ENCODE measurements at places on chromosomes 1 and 21.

- no peak for DNase-seq
Observed at GRCh38 chr1:61956016-61956645, 213.9 kb downstream of the PATJ start.

DNA sequence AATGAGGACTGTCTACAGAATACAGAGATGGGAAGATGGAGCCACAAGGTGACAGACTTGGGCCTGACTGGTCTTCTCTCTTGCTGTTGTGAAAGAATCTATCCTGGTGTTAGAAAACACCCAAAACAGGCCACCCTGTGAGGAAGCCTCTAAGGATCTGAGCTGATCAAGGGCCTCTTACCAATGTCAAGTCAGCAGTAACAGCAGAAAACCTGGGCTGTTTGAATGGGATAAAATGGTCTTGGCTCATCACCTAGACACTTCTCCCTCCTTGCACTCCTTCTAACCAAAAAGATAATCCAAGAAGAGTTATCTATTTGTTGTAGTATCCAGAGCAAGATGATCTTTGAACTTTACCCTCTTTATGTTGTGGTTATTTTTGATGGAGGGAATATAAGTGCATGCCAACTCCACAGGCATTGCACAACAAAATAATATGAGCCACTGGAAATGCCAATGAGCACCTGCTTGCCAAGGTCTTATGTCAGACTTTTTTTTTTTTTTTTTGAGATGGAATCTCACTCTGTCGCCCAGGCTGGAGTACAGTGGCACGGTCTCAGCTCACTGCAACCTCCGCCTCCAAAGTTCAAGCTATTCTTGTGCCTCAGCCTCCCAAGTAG is 32.8 kb upstream of the ZNF281 start:
- no peak for DNase-seq

DNA sequence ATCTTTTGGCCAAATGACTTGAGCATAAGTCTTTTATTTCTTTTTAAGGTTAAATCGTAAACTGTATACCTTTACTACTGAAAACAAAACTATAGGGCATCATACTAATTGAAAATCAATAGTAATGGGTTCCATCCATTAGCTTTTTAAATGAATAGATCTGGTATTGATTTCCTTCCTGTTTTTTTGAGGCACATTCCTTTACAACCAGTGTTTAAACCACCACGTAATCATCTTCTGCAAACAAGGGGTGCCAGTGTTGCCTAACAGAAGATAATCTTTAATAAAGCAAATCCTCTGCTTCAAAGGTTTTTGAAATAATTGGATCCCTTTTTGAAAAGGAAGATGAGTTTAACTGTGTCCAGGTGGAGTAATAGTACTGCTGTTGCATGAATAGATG is 48.7 kb upstream of the ANGPTL1 start:
- no peak for DNase-seq

DNA sequence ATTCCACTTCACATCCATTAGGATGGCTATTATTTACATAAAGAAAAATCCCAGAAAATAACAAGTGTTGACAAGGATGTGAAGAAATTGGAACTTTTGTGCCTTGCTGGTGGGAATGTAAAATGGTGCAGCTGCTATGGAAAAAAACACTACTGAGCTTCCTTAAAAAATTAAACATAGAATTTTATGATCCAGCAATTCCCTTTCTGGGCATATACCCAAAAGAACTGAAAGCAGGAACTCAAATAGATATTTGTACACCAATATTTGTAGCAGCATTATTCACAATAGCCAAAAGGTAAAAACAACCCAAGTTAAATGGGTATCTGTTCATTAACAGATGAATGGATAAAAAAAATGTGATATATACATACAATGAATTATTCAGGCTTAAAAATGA is 45.6 kb downstream of the WNT2B start:
- DNase-seq: no peak

DNA sequence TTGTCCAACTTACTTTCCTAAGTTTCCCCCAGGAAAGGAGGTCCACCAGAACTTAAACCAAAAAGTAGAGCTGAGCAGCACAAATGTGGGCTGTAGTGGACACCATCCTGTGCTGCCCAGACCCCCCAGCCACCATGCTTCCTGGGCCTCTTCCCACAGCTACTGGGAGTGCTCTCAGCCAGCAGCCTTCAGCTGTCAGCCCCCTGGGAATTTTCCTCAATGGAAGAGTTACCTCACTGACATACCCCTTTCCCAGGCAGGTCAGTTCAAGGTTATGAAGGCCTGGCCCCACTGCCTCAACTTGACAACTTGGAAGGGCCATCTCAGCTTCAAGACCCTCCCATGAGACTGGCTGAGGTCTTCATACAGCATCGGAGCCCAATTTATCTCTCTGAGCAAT is 47.7 kb downstream of the CDCP2 start:
- DNase-seq: no peak

DNA sequence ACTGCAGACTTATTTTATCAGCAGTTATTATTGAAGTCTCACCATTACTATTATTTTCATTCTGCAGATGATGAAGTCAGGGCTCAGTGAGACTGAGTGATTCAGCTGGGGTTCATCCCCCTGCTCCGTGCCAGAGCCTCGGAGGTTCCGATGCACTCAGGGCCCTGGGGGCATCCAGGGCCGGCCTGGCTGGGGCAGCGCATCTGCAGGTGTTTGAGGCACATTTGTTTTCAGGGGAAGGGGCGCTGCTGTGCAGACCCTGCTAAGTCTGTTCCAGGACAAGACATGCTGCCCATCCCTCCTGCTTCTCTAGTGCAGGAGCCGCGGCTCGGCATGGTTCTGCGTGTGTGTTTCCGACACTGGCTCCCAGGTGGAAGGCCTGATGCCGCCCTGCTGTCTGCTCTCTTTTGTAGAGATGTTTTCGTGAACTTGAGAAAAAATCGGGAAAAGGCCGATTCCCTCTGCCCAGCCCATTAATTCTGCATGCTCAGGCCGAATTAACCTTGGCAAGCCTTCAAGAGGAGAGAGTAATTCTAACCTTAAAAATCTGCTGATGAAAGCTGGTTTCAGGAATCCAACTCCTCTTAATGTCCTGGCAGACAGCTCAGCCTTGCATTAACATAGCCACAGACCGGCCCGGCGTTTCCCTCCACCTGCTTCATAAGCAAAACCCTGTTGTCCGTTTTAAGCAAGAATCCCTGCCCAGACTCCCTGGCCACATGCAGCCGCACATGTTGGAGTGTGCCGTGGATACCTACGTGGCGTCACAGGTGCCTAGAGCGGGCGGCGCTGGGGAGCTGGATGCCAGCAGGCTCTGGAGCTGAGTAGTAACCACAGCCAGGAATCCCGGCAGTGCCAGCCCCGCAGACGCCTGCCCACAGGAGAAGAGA is 316.0 kb upstream of the VAMP3 start:
- DNase-seq: no peak

DNA sequence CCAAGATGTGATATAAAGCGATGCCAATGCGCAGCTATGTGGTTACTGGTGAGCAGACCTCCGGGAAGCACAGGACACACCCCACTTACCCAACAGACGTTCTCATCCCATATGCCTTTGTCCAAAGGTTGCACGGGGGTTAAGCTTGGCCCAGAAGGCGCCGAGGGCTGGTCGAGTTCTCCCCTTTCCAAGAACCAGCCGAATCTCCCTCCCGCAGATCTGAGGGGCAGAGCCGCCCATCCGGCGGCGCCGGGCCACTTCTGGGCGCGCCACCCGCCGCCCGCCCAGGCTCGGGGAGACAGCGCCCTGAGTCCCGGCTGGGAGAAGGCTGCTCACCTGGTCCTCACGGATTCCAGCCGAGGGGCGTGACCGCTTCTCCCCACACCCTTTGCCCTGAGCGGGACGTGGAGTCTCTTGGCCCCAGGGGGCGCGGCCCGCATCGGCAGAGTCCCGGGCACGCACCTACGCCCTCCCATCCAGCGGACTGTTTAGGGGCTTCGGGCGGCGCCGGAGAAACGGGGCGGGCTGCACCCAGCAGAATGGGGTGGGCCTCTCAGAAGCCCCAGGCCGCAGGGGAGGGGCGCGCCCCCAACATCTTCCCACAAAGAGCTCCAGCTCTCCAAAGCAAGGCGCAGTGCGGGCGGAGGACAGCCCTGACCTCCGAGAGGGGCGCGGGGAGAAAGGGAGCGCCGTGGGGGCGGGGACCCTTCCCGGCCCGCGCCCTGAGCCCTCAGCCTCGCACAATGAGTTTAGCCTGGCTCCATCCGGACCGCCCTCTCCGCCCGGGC is 615 bp downstream of the GPR161 start:
- DNase-seq: no peak

Data from epithelial cell of proximal tubule (primary cell).